ENCODE measurements at places on chromosomes 16 and 17.

GRCh38 chr17:30222721-30223175 is 12.7 kb downstream of the SLC6A4 start:
- no peak for DNase-seq

GRCh38 chr17:33057564-33057963 is 65.9 kb downstream of the SPACA3 start:
- no peak for DNase-seq

DNA sequence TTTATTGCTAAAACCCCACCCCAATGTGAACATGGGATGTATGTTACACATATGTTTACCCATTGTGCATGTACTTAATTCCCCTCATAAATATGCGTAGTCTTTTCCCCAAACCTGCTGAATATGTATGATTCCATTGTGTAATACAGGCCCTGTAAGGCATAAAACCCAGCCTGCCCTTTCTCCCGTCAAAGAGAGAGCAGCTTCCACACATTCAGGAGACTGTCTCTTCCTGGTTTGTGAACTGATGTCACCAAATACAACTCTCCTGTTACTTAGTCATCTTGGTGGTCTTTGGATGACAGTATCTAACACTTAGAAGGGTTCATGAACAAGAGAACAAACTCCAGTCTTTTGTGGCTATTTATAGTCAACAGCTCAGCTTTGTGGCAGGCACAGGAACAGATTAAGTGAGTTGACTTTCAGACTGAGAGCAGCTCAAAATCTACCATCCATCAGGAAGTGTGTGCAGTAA is 24.7 kb upstream of the TMC7 start:
- no peak for DNase-seq

- DNase-seq: no peak
Observed at GRCh38 chr16:35516551-35516950, 2057.1 kb downstream of the TP53TG3F start.

GRCh38 chr16:66594739-66595138 is 9.8 kb upstream of the CMTM3 start:
- no peak for DNase-seq

- no peak for DNase-seq
Observed at GRCh38 chr17:17535957-17536356, 39.8 kb upstream of the RASD1 start.

- DNase-seq: no peak
Observed at GRCh38 chr16:11036868-11037410, 92.6 kb downstream of the CLEC16A start.

Measured in stimulated activated CD4-positive, alpha-beta T cell treated with anti-CD3 and anti-CD28 coated beads, TNF-alpha, amount 100 ng/mL, for 48 hours (primary cell).